ENCODE measurements at places on chromosomes 5 and 9. TPM values are rescaled to one million over a fixed set of nuclear protein-coding genes. Genes with fewer than 3 reads are reported as not detected.

F2R gene
- 2.8 TPM for total RNA-seq

NPDC1 gene
- total RNA-seq: 13.5 TPM

SLC34A1 gene
- total RNA-seq: not detected

TLX3 gene
- not detected for total RNA-seq

TRAF1 gene
- total RNA-seq: 170 TPM

GRCh38 chr5:14781106-14781505 is 90.5 kb downstream of the ANKH start:
- DNase-seq: peak; percentile 18

DNA sequence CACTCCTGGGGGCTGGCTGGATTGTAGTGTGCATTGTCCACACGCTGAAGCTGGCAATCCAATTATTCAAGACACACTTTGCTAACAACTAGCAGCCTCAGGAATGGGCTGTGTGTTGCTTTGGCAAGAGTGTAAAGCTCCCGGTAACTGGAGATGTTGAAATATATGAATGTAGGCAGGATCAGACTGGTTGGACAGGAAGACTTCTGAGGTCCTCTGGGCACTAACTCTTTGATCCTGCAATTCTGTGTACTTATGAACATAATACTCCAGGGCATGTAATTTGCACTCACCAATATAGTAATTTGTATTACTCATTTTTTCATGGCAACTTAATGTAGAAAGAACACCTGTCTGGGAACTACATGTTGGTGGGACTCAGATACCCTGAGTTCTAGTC is 106.7 kb upstream of the SLC28A3 start:
- DNase-seq: no peak

DNA sequence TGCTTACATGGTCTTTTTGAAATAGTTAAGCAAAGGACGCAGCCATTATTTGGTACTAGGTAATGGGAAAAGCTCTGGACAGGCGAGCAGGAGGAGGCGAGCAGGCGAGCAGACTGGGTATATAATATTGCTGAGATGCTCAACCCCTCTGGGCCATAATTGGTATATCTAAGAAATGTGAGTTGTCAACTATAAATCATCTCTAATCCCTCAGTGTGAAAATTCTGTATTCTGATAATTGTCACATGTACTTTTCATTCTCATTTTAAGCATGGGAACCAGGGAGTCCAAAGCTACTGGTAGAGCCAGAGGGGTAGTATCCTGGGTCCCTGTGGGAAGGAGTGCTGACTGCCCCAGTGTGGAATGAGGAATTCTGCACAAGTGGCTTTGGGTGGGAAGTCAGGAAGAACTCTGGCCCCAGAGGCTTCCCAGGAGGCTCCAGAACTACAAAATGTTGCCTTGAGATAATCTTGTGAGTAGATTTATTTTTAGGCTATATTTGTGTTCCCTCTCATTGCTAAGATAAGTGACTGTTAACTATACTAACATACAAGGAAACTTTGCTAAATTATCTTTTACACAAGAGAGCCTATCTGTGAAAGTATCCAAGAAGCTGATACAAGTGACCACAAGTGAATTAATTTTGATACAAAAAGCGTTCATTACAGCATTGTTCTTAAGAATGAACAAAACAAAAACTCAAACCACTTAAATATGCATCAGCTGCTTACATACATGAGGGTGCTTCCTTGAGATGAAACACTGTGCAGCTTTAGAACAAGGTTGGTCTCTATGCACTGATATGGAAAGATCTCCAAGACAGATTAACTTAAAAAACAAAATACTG is 70.5 kb upstream of the TNFAIP8 start:
- no peak for DNase-seq

DNA sequence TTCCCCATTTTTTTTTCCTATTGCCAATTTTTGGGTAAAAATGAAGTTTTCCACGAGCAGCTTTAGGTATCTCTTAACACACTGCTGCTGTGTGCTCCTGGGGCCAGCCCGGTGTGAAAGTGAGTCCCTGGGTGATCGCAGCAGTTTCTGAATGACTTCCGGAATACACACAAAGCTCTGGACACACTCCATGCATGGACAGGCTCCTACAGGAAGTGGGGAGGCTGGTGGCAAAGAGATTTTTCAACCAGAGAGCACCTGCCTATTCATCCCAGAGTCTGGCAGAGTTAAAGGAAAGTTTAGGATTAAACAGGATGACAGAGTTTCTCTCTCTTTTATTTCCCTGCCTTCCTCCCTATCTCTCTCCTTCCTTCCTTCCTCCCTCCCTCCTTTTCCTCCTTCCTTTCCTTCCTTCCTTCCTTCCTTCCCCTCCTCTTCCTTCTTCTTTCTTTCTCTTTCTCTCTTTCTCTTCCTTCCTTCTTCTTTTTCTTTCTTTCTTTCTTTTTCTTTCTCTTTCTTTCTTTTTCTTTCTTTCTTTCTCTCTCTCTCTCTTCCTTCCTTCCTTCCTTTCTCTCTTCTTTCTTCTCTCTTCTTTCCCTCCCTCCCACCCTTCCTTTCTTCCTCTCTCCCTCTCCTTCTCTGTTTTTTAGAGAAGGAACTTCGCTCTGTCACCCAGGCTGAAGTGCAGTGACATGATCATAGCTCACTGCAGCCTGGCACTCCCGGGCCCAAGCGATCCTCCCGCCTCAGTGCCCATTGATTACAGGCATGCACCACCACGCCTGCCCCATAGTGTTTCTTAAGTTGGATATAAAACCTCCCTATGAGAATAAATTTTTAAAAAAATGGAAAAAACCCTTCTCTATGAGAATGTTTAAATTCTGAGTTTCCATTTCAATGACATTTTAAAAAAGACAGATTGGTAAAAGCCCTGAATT is 38.7 kb upstream of the UBTD2 start:
- no peak for DNase-seq

DNA sequence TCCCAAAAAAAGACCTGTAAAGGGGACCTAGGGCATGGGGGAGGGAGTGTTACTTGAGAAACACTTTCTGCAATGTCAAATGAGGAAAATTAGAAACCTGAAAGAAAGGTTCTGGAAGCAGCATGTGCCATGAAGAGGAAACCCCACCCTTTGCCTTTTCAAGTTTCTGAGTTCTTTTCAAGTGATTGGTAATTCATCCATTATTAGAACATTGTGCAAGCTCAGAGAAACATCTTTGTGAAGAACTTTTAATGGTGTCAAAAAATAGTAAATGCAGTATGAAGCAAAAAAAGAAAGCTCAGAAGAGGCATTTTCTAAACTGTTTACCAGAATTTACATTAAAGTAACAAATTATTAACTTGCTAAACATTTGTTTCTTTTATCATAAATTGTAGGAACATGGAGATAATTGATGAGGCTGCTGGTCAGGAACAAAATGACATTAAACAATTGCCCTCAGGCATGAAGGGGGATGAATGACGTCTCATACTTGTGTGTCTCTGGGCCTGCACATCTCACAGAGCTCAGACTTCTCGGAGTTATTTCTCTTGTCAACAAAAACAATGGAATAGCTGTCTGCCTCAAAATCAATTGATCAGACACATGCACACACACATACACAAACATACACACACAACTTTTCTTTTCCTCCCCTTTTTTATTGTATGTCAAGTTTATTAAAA is 1946.0 kb upstream of the CDH6 start:
- no peak for DNase-seq

GRCh38 chr5:127854520-127854919 is 151.3 kb downstream of the CCDC192 start:
- DNase-seq: no peak

GRCh38 chr5:181197326-181197951 is 7.6 kb downstream of the TRIM7 start:
- no peak for DNase-seq

GRCh38 chr9:104805441-104805840 is 41.5 kb downstream of the NIPSNAP3B start:
- DNase-seq: no peak

GRCh38 chr5:179668391-179668790 is 12.4 kb downstream of the CBY3 start:
- DNase-seq: peak; percentile 17

DNA sequence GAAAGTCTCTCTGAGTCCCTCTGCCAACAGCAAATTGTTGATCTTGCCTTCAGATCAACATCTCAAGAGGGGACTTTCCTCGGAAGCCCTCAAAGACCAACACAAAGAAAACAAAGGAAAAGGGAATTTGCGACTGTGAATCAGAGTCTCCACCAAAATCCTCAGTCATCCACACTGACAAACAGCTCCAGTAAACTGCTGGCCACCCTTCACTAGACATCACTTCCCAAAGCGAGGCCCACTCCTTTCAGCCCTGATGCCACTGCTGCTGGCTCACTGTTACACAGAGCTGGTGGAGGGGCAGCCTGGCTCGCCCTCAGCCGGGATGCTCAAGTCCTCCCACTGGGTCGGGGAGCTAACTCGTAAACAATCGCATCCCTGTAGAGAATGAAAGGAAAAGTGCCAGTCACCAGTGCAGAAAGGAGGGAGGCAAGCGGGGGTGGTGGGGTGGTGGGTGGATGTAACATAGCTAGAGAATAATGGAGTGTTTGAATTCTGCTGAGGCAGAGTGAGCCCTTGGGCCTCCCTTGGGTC is 1.3 kb downstream of the FGF1 start:
- no peak for DNase-seq

GRCh38 chr9:37966412-37967013 is 62.6 kb upstream of the SLC25A51 start:
- no peak for DNase-seq

- no peak for DNase-seq
These were observed 15.8 kb upstream of the TRAF1 start for GRCh38 chr9:120942186-120943001.

Measured in activated naive CD8-positive, alpha-beta T cell treated with anti-CD3 and anti-CD28 coated beads for 36 hours (primary cell).